NCI-H69 (cell line): ENCODE measurements at places on chromosomes 2 and 18.

DNA sequence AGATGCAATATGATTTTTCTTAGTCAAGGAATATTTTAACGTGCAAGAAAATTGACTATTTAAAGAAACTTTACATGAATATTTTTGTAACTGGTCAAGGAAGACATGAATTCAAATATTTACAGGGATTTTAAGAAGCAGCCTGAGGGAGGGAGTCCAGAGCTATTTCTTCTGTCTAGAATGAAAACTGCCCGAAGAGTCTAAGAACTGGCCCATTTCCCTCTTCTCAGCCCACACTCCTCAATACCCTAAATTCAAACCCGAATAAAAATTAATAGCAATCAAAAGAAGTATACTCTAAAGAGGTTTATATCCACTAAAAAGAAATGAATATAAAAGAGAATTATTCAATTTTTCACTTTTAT lies 6.5 kb upstream of the NDUFV2 start:
- no peak for DNase-seq

DNA sequence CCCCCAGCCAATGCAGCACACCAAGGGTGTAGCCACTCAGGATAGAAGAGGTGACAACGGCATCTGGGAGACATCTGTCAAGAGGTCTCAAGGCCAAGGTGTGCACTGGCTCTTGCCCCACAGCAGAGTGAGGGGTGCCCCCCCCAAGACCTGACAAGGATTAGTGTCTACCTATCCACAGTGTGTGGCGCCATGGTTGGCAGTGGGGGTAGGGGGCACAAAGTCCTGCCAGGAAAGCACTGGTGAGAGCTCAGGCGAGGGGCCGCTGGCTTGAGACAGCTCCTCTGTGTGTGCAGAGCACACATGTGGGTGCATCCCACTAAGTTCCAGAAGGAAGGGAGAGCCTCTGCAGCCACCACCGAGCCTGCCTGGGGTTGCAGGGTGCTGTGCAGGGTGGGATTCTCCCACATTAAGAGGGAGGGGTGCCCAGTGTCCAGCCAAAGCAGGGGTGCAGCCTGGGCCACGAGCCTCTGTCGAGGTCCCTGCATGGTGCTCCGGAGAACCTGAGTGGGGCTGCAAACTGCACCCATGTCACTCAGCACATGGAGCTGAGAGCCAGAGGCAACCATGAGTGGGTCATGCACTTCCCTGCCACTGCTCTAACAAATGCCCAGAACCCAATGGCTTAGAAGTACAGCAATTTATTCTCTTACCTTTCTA lies 311.2 kb upstream of the HDAC4 start:
- DNase-seq = no peak

GRCh38 chr2:234502919-234503285 lies 6.0 kb upstream of the ARL4C start:
- DNase-seq = no peak

GRCh38 chr2:109403841-109404201 lies 209.9 kb downstream of the SEPTIN10 start:
- no peak for DNase-seq

DNA sequence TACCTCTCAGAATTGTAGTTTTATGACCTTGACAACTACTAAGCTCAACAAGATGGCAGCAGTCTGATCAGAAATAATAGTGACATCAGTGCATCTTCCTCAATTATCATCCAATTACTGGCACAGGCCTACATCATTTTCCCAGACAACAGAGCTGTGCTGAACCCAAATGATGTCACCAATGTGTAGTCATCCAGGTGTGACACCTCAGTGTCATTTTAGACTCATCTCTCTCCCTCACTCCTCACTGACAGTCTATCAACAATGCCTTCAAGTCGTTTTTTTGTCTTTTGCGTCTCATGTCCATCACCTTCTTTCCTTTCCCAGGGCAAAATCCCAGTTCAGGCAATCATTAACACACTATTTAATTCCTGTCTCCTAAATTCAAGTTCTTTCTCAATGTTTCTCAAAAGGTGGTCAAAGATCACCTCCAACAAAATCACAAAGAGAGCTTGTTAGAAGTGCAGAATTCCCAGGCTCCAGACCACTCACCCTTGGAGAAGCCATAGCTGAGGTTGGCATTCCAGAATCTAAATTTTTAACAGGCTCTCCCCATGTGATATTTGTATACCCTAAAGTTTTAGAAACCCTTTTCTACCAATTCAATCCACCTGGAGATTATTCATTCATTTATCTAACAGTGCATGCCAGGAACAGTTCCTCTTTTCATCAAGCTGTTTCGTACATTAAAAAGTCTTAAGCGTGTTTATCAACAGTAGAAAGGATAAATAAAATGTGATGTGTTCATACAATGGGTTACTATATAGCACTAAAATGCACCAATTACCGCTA lies 125.3 kb upstream of the KLF7 start:
- DNase-seq = no peak

GRCh38 chr2:54482715-54483114 lies 26.6 kb downstream of the SPTBN1 start:
- peak; percentile 4 for DNase-seq

DNA sequence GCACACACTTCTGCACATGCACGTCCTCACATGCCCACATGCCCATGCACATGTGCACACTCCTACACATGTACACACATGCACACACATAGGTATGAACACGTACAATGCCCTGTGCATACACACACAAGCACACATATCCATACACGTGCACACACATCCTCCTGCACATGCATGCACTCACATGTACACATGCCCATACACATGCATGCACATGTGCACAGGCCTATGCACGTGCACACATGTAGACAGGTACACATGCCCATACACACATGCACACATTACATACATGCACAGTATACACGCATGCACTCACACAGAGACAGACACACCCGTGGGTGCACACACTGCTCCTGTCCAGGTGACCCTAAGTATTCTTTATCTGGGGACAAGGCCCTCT lies 34.3 kb downstream of the GPC1 start:
- DNase-seq = no peak

GRCh38 chr2:239569401-239570090 lies 168.7 kb upstream of the HDAC4 start:
- DNase-seq = no peak

GRCh38 chr2:75986617-75987016 lies 275.9 kb upstream of the GCFC2 start:
- no peak for DNase-seq

DNA sequence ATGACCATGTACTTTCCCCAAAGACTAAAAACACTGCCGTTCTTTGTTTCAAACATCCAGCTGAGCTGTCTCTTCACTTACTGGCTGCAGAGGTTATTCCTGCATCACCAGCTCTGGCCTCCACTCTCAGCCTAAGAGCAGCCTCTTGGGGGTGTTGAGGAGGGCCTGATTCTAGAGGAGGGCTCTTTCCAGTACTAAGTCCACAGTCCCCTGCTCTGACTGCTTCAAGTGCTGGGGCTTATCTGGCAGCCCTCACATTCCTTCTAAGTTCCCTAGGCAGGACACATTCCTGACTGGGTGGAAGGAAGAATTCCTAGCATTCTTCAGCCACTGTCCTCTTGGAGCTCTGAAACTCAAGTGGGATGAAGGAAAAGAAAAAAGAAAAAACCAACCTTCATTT lies 32.9 kb upstream of the EHBP1 start:
- no peak for DNase-seq

GRCh38 chr2:234267534-234267933 lies 217.0 kb downstream of the SPP2 start:
- DNase-seq = no peak

DNA sequence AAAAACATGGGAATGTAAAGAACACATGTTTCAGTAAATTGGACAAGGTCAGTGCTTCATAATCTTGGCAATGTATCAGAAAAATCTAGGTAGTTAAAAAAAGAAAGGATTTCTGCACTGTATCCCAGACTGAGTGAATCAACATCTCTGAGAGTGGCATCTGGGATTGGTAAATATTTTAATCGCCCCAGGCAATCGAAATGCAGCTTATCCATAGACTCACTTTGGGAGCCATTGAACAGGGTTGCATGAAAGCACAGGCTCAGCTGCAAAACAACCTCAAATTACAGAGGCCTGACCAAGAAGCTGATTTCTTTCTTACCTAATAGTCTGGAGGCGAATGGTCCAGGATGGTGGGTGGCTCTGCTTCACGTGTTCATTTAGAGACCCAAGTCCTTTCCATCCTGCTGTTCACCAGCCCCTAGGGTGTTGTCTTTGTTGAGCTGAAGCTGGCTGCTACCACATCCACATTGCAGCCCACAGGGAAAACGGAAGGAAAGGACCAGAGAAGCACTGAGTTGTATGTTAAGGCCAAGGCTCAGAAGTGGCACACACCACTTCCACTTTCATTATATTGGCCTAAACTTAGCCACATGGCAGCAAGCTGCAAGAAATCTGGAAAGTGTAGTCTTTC lies 59.0 kb downstream of the MOGAT1 start:
- peak; percentile 87 for DNase-seq

GRCh38 chr2:149826471-149827125 lies 239.0 kb upstream of the MMADHC start:
- DNase-seq = peak; percentile 68

- DNase-seq = no peak
These were observed 241.8 kb upstream of the CYP26B1 start for GRCh38 chr2:72389447-72389846.

- DNase-seq = no peak
These were observed 46.4 kb downstream of the UXS1 start for GRCh38 chr2:106147665-106148064.

DNA sequence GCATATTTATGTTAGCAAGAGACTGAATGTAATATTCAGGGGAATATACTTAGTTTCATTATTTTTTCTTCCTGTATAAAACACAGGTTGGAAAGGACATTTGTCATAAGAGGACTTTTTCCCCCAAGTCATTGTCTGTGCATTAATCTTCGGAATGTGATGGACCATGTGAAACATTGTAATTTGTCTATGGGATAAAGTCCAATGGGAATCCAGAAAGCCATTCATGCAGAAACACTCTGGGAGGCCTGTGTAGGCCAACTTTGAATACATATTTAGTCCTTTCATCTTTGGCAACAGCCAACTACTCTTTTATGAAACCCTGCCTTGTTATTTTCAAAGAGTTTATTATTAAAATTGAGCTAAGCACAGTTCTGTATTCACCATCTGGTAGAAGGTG lies 386.4 kb downstream of the PIK3C3 start:
- peak; percentile 42 for DNase-seq

GRCh38 chr2:159938395-159938794 lies 124.0 kb downstream of the PLA2R1 start:
- DNase-seq = no peak

DNA sequence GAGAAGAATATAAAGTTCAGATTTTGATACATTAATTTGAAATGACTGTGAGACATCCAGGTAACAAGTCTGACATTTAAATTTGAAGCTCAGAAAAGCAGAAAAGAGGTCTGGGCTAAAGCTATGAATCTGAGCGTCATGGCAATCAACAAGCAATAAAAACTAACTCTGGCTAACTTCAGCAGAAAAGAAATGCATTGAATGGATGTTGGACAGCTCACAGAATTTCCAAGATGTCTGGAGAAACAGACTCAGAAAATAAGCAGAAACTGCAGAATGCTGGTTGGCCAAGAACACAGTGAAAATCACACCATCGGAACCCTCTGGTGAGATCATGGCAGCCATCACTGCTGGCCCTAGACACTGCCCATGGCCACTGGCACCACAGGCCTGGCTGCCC lies 366.6 kb downstream of the METTL4 start:
- no peak for DNase-seq

DNA sequence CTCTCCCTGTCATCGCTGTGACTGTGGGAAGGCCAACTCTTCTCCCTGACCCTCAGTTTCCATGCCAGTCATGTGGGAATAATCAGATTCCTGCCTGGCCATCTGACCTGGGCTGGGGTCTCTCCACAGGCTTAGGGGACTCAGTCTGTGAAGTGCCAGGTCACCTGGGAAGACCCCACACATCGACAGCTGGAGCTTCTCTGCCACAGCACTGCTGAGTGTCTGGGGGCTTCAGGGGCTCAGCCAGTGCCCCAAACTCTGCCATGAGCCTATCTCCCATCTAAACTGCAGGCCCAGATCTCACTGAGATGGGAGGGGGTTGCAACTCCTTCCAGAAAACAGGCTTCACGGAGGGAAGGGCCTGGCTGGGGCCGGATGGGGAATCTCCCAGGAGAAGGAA lies 42.0 kb upstream of the OTOS start:
- no peak for DNase-seq

- peak; percentile 30 for DNase-seq
These were observed 532.0 kb upstream of the FSHR start for GRCh38 chr2:49686291-49686690.

GRCh38 chr2:148812306-148812705 lies 62.7 kb upstream of the KIF5C start:
- no peak for DNase-seq

- DNase-seq = no peak
These were observed 222.4 kb upstream of the RBBP8 start for GRCh38 chr18:22710673-22711191.

DNA sequence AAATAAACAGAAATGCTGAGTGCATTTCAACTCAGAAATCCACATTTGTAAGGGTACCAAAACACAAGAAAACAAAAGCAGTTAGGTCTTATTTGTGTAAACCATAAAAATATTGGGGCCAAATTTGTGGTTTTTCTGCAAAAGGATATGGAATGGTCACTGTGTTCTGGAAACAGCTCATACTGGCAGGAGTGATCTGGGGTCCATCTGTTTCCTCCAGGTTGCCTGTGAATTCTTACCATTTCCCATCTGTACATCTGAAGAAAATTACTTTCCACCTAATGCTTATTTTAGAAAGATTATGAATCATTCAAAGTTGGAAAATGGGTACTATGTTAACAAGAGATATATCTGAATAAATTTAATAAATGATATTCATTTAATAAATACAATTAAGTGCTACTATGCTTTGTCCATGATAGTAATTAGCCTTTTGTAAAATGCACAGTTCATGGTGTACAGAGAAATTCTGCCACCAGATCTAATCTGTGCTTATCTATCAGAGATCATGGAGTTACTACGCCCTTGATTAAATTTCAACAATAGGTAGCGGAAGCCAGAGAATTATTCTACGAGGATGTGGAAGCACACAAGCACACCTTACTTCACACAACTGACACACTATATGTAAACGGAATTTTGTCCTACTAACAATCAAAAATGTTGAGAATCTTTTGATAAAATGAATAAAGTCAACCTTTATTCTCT lies 10.9 kb downstream of the ALS2 start:
- DNase-seq = no peak

DNA sequence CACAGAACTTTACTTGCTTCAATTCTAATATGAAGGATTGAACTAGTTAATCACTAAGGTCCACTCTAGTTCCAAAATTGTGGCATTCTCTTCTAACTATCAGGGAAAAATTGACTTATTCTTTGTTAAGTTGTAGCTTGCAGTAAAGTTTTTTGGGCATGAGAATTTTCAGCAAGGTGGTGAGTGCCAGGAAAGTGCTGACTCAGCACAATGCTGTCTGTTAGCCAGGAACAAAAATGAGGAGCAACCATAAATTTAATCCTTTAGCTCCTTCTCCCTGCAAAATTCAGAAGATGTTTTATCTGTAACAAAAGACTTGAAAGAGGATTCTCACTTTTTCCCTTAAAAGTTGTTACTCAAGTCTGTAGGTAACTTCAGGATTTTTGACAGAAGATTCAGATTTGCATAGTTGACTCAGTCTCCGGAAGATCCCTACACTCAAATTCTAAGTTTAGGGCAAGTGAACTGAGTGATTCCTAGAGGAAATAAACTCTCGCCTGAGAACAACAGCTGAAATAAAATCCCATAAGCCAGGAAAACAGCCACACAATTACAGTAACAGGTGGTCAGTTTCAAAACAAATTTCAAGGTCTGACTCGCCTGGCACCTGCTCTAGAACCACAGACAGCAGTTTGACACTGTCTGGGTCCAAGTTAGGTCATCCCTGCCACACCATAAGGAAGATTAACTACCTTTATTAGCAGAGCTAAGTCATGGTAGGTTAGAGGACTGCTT lies 20.2 kb upstream of the DARS1 start:
- DNase-seq = peak; percentile 49

- no peak for DNase-seq
These were observed 18.9 kb downstream of the SLC8A1 start for GRCh38 chr2:40432921-40433483.
